ENCODE measurements at places on chromosomes 12 and 14.
A peak's percentile ranks its signal among the peaks of the same experiment; 100 is the strongest.

DNA sequence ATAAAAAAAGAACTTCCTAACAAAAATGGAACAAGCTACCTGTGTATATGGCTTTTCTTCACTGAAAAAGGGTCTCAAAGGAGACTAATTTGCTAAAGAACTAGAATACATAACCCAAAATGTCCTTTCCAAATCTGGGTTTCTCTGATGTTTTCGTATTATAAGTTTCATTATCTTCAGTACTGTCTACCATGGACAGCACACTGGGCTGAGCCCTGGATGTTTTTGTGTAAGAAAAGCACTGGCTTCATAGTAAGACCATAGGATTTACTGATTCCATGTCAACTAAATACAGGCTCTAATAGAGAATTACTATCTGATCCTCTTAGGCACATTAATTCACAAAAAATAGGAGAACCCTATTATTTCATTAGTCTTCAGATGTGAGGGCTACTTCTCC, 94.3 kb upstream of the GPHB5 start:
- no peak for DNase-seq

DNA sequence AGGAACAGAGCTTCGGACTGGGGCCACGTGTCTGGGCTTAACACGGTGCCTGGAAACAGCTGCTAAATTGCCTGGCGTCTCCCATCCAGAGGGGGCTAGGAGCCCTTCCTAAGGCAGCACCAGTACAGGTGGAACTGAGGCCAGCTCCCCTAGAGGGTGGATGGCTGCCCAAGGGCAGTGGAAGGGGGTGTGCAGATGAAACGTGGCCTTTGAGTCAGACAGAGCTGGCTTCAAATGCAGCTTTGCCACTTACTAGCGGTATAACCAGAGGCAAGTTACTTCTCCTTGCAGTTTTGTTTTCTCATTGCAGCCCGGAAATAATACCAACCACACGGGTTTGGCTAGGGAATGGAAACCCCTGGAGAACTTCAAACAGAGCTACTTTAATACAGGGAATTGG, 59.3 kb upstream of the SLC24A4 start:
- no peak for DNase-seq

DNA sequence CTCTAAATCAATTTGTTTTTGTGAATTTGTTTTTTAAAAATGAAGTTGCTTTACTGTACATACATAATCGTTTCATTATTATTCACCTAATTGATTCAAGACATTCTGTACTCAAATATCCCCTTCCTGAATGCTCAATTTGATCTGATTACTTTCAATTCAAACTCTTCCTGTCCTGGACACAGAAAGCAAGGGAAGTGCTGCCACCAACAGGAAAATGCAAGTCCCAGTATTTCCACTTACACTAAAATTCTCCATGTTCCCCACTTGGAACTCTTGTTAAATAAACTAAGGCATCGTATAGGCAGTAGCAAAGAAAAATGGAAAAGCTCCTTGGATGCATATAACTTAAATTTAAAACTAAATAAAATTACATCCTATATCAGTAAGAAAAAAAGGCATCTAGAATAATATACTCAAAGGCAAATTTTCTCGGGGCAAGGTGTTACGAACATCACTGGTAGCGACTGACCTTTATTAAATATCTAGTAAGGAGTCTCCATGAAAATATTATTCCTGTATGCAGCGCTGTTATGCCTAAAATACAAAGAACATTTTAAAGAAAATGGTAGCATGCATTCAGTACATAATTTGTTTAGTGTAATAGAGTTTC, 72.0 kb upstream of the DBX2 start:
- DNase-seq: peak; percentile 49

DNA sequence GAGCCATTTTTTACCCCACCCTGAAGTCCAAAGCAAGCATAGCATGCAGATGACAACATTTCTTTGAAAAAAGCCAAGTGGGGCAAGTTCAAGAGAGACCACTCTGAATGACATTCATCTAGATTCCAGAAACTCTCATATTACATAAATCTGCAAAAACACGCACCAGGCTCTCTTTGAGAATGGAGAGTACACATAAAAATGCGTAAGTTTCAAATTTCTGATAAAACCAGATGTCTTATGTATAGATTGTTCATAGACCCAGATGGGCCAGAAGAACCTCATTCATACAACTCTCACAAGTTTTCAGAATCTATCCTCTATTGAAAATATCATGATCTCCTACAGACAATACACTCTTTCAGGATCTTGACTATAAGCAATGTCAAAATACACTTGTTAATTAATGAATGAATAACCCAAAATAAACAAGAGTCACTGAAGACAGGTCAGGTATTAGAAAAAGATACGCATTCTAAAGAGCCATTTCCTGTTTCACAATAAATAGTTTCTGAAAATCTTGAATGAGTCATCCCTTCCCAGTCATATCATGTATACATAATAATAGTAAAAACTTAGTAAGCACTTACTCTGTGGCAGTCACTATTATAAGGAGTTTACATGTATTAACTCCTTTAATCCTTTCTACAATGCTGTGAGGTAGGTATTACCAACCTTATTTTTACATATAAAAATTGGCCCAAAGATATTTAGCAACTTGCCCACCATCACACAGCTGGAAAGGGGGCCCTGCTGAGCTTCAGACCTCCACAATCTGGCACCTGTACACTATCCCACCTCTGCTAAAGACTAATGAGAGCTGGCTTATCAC, 72.0 kb downstream of the PPP2R5E start:
- no peak for DNase-seq

- no peak for DNase-seq
These were observed 175.8 kb upstream of the TMEM132C start for GRCh38 chr12:128091101-128091720.
